GOT3 (cell line): ENCODE measurements at places on chromosomes 2 and 18.

DNA sequence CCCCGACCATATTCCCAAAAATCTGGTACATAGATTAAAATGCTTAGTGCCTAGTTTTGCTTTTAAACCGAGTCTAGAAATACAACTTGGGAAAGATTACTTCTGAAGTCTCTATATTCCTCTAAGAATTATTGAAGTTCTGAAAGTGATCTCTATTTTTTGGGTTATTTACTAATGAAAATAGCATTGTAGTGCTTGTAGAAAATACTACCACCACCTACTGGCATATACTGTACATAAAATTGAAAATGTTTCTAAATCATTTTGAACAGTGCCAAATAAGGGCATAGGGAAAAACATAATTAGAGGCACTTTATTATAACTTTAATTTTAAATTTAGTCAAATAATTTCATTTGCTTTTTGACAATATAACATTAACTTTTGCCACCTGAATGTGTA lies 1399.6 kb upstream of the ZEB2 start:
- DNase-seq, result no peak

DNA sequence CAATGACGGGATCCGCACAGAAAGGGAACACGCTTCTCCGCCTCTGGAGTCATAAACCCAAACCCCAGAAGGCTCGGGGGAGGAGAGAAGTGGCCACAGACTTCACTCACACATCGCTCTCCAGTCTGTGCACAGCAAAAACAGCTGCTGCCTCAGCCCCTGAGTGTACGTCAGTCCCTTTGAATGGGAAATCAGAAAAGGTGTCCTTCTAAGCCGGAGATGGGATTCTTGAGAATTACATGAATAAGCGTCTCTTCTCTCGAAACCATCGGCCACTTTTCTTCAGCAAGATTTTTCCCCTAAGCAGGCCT lies 78.3 kb downstream of the PDCL3 start:
- DNase-seq, result no peak

DNA sequence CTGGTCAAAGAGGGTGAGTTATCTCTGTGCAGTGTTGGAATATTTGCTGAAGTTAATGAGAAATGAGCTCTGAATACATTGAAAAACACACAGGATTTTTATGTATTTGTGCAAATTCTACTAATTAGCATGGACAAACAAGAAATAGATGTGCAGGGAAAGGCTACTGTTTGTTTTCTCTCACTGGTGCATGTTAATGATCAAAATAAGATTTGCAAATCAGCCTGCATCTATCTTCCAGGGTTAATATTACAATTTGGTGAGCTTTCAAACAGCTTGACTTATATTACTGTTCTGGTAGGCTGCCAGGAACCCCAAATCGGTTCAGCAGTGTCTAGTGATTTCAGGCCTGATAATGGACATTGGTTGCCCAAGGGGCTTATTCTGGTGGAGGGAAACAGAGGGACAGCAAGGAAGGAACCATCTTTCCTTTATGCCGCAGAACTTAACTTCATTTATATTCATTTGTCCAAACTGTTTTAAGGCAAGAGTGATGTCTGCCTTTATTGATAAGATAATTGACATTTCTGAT lies 93.8 kb upstream of the REG3A start:
- DNase-seq, result no peak

DNA sequence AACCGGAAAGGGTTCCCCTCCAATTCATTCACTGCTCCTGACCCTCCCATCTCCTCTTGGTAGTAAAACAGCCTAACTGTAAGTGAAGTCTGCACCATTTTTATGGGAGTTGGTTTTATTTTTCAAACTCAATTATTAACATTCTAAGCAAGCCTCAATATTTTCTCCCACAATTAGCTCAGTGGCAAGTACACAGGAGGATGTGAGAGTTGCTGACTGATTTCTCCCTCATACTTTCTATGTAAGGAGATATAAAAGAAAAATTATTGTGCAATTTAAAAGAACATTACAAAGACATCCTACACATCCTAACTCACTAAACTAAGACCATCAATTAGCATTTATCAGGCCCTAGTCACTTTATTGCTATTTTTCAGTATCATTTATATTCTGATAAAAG lies 73.9 kb downstream of the PIAS2 start:
- DNase-seq, result no peak

- no peak for DNase-seq
These were observed 446.3 kb upstream of the MAP2 start for GRCh38 chr2:208977582-208977981.

GRCh38 chr18:26459884-26460283 lies 88.5 kb downstream of the KCTD1 start:
- no peak for DNase-seq

GRCh38 chr2:38164881-38165280 lies 88.9 kb upstream of the CYP1B1 start:
- DNase-seq, result no peak

GRCh38 chr2:151029406-151030157 lies 232.1 kb downstream of the RBM43 start:
- DNase-seq, result no peak

DNA sequence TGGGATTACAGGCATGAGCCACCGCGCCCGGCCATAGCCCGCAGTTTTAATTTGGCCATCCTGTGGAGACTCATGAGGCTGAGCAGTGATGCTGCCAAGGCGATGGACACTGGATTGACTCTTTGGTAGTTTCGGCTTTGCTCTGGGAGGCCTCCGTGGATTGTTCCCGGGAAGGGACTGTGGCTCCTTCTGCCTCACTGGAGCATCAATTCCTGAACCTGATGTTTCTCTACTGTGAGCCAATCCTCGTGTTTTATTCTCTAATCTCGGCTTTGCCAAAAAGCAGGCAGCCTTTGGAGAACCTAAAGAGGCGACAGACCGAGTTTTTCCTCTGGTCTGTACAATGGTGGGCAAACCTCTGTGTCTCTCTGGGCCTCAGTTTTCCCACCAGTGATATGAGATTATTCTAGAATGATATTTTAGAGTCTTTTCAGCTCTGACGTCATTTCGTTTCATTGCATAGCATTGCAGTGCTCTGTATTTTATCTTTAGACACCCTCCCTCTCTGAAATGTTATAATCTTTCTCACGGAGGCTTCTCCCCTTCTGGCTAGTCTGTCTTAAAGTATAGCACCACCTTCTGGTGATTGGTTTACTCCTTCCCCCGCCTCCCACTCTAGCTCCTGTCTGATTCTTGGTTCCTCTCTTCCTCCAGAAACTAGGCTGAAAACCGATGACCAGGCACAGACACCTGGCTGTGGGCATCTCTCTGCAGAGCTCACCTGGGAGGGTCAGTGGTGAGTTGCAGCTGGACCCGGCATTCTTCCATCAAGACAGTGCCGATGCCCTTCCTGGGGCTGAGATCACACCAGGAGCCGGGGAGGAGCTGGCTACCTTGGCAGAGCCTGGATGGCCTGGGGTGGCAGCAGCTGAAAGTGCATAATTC lies 341.3 kb downstream of the MYCN start:
- no peak for DNase-seq

GRCh38 chr2:182057002-182057401 lies 71.3 kb downstream of the PPP1R1C start:
- no peak for DNase-seq

- no peak for DNase-seq
These were observed 26.0 kb upstream of the ATG16L1 start for GRCh38 chr2:233225230-233226068.

GRCh38 chr2:236718207-236718992 lies 148.8 kb downstream of the ACKR3 start:
- DNase-seq, result no peak

GRCh38 chr2:62452701-62453454 lies 53.1 kb downstream of the TMEM17 start:
- DNase-seq, result no peak

DNA sequence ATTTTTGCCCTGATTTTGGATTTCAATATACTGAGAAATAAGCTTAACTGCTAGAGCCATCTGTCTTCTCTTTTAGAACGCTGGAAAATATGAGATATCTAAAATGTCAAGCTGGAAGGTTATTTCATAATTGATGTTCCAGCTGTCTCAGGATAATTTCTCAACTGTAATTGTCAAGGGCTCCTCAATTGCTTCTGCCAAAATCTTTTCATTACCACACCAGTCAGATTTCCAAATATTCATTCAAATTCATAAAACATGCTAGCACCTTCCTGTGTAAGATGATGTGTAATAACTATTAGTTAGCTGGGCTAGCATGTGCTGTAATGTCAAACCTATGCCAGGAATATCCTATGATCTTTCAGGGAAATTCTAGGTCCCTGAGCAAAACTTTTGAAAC lies 88.1 kb downstream of the TNFRSF11A start:
- DNase-seq, result no peak

- no peak for DNase-seq
These were observed 332.8 kb downstream of the TXNL1 start for GRCh38 chr18:56305583-56305982.

GRCh38 chr2:98377544-98377943 lies 31.3 kb downstream of the CNGA3 start:
- DNase-seq, result no peak

DNA sequence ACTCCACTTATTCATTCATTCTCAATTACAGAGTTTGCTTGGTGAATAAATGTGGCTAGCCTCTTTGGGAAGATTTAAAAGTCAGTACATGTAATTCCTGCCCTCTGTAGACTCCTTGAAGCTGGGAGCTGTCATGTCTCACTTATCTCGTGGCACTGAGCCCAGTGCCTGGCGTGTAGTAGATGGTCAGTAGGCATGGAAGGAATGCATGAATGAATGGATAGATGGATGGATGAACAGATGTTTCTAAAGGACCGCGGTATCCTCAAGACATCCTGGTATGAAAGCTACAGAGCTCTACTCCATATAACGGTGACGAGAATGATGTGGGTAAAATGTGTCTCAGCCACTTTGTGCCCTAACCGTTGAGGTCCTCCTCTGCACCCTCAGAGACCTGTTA lies 83.0 kb downstream of the MARCO start:
- DNase-seq, result no peak

DNA sequence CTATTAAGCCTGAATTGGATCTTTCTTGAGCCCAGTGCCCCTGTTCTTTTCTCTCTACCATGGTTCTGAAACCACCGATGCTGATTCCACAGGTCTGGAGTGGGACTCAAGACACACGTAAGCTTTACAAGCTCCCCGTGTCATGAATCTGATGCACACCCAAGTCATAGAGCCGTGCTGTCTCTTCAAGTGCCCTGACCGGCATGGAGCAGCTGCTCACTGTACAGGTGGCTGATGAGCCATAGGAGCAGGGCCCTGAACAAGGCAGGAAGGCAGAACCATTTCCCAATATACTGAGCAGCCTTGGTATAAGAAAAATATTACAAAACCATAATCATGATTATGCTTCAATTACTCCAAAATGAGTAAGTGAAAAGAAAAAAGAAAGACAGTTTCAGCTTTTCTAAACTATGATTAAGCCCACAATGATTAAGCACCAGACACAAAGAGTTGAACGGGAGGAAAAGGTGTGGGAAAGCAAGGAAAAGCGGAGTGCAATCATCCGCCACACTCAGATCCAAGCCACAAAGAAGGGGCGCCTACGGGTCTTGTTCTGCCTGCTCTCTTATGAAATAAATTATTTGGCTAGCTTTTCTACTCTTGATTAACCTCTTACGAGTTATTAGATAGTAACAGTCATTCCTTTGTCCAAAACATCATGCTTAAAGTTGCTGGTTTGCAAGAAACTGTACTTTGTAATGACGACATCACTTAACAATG lies 41.7 kb downstream of the NOL10 start:
- DNase-seq, result no peak

DNA sequence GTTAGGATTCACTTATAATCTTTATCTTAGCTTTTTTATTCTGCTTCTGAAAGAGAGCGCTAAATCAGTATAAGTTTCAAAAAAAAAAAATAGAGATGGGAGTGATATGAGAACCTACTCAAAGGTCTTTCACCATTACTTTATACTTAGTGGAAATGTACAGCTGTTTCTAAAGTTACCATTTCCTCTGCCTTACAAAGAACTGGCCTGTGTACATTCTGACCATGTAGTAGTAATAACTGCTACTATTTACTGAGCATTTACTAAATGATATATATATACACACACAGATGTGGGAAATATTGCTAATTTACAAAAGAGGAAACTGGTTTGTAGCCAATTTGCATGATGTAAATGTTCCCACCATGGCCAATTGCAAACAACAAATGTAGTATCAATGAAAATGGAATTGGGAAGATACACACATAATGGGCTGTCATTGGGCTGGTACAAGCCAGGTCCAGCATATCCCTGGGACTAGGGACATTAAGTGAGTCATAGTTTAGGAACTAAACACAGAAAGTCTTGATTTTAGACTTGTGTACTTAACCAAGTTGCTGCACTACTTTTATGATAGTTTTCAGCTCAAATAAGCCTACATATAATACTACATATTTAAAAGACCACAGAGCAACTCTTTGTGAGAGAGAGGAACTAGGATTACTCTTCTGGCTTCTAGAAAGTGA lies 67.1 kb downstream of the DYNC1I2 start:
- no peak for DNase-seq

DNA sequence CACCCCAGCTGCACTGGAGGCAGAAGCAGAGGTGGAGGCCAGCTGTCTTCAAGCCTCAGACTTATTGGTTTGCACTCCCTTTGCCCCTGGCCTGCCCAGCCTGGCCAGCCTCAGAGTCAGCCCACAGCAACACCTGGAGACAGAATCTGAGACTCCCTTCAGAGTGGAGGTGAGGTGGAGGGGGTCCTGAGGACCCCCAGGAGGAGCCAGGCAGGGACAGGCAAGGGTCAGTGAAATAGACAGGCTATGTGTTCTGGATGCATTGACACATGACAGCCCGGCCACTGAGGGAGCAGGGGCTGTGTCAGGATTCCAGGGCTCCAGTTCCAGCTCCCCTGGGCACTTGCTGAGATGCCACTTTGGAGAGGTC lies 309.7 kb downstream of the MYCN start:
- no peak for DNase-seq
